ENCODE measurements at places on chromosomes 16 and 17. TPM values are rescaled to one million over a fixed set of nuclear protein-coding genes. Genes with fewer than 3 reads are reported as not detected.

FBXO39 gene
- total RNA-seq = not detected

ENPP7 gene
- total RNA-seq = not detected

DNAH2 gene
- not detected for total RNA-seq

FBXL19 gene
- 7.9 TPM for total RNA-seq

NPIPB9 gene
- not detected for total RNA-seq

CCL17 gene
- total RNA-seq = not detected

CTRB1 gene
- not detected for total RNA-seq

CLEC10A gene
- total RNA-seq = 1.3 TPM

CD300H gene
- not detected for total RNA-seq

TNFSF13 gene
- total RNA-seq = 2.8 TPM

CA10 gene
- total RNA-seq = not detected

MILR1 gene
- total RNA-seq = 2.2 TPM

ANKRD40CL gene
- total RNA-seq = not detected

DYNLRB2 gene
- not detected for total RNA-seq

DNA sequence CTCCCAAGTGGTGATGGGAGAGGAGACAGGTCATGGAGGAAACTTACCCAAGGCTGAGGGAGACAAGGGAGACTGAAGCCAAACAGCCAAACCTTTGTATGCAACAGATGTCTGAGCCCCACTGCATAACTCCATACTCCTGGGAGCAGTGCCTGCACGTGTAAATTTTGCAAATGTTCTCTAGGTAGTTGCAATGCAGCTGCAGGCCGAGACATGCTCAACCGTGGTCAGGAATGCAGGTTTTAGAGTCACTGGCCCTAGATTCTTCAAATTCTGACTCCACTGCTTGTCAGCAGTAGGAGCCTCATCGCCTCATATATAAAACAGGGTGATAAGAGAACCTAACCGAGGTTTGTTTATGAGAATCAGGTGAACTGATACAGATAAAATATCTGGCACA, 11.5 kb downstream of the DYNLRB2 start:
- no peak for DNase-seq

GRCh38 chr17:5511401-5512225, 25.2 kb downstream of the MIS12 start:
- no peak for DNase-seq

GRCh38 chr16:8730335-8730915, 56.0 kb downstream of the ABAT start:
- DNase-seq = no peak

GRCh38 chr16:26087091-26087490, 395.3 kb downstream of the HS3ST4 start:
- DNase-seq = no peak

GRCh38 chr17:17605729-17606088, 14.2 kb upstream of the PEMT start:
- no peak for DNase-seq

GRCh38 chr16:47477679-47478078, 16.5 kb downstream of the PHKB start:
- DNase-seq = no peak

DNA sequence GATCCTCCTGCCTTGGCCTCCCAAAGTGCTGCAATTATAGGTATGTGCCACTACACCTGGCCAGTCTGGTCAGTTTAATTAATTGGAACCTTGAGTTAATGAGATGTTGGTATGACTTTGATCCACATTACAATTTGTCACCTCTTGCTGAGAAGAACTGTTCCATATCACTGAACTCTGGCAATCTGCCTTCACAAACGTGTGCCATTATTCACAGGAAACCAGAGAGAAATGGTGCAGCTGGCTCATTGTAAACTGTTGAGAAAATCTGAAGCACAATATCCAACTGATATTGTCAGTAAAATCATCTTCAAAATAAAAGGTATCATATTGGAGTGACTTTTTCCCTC, 39.3 kb upstream of the YPEL2 start:
- no peak for DNase-seq

DNA sequence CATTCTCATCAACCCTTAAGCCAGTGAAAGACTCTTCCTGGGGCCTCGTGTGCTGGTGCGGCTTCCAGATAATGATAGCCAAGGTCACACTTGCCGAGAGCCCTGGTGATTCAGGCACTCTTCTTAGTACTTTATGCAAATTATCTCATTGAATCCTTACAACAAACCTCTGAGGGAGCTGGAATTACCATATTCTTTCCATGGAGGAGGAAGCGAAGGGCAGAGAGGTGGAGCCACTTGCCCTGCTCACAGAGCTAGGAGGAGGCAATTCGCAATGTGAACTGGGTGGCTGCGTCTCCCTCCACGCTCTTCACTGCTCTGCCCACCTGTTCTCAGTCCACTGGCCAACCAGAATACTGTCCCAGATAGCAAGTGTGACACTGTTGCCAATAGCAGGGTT, 409.7 kb downstream of the SNX29 start:
- no peak for DNase-seq

GRCh38 chr16:61435346-61435745, 600.9 kb downstream of the CDH8 start:
- no peak for DNase-seq

GRCh38 chr16:52721331-52721730, 174.4 kb upstream of the TOX3 start:
- no peak for DNase-seq

DNA sequence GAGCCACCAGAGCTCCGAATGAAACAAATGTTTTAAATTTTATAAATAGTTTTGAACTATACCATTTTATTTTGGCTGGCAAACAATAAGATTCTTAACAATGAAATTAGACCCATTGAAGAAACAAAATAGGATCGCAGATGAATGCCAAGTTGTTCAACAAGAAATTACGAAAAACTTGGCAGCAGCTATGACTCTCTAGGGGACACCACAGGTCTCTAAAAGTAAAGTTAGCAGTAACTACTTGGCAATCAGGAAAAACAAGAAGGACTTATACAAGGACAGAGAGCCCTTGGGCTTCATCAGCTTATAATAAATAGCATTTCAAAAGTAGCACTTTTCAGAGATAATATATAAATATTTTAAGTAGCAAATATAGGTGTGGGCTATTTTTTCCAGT, 603.8 kb upstream of the PSMD7 start:
- DNase-seq = no peak

DNA sequence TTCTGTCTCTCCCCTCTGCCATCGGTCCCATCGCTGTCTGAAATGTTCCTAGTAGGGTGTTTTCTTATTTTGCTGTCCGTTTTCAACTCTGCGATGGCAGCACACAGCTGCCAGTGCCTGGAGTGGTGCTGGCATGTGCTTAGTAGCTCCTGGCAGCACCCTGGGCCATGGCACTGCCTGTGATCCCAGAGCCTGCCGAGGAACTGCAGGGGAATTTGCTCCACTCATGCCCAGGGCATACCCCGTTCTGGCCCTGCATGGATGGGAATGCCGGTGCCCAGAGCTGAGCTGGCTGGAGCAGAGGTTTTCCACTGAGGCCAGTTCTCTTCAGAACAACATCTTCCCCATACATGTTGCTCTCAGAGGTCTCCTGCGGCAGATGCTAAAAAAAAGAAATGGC, 43.1 kb downstream of the GPT2 start:
- peak; percentile 40 for DNase-seq

GRCh38 chr16:79600638-79601091, at the start of gene MAF:
TSS of gene MAF (minus strand) at chr16:79600737. CDS start at chr16:79599902, 835 bp downstream.
- DNase-seq = peak; percentile 95

GRCh38 chr16:58393138-58393504, 850 bp downstream of the GINS3 start:
- DNase-seq = no peak

DNA sequence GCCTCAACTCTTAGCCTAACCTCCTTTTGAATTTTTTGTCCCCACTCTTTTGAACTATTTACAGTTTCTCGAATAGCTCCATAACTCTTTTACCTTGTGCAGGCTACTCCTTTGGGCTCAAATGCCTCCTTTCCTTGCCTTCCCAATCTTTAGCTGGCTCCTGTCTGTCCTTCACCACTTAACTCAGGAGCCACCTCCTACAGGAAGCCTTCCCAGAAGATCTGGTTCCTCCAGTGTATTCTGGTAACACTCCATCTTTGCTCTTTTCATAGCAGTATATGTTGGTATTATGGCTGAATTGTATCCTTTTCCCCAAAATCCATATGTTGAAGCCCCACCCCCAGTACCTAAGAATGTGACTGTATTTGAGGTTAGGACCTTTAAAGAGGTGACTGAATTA, 9.0 kb upstream of the GRB2 start:
- DNase-seq = no peak

GRCh38 chr16:25912321-25912720, 220.6 kb downstream of the HS3ST4 start:
- DNase-seq = no peak

DNA sequence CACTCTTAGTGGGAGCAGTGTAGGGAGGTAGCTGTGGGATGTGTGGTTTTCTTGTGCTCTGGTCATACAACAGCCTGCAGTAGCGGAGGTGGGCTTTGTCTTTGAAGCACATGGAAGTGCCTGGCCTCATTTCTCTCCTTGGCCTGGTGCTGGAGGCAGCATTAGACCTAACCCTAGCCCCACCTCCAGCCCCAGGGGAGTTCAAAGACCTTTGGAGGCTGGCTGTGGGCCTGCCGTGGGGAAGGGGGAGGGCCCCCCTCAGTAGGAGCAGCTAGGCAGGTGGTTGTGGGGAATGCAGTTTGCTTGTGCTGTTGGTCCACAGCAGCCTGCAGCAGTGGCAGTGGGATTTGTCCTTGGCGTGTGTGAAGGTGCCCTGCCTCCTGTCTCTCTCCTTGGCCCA, 91.7 kb downstream of the BCAS3 start:
- DNase-seq = no peak

DNA sequence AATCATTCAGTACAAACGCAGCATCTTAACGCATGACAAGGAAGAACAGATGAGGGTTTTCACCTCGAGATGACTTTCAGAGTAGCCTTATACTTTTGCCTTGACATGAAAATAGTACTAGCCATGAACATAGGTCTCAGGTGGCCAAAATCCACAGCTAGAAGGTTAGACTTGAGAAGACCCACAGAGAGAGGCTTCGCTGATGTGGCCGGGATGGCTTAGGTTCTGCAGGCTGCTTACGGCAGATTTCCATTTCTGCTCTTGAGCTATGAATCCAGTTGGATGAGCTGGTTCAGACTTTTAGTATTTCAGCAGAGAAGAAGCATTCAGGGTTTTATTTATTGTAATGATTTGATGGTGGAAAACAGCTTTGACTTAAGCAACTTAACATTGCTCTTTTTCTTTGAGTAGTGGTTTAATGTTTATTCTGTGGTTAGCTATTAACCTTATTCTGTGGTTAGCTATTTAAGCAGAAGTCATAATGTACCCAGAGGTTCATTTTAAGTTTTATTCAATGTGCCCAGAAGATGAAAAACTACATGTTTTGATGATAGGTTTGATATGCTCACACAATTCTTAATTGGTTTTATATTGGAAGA, 7.6 kb downstream of the KRT24 start:
- DNase-seq = no peak

DNA sequence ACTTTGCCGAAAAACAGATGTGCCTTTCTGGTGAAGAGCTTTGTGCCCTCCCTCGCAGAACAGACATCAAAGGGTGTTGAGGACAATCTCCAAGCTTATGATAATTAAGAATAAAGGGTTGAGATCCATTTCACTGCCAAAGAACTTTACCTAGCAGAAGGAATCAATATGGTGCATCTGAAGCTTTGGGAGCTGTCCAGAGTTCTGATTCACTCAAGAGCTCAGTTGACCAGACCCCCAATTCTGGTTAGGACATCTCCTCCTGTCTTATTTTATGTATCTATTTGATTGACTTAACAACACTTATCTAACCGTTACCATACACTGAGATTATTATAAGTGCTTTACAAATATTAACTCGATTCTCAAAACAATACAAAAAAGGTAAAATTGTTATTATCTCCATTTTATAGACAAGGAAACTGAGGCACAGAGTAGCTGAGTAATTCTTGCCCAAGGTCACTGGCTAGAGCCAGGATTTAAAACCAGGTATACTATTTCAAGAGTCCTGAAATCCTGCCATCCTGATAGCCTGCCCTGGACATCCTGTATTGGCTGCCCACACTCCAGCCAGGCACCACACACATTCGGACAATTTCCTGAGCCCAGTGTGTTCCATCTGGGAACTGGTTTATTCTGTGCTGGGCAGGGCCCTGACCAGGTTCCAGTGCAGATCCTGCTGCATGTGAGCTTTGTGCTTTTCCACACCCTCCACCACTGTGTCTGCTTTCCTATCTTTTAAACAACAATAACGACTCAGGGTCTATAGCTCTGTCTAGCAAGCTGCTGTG, 29.8 kb downstream of the PITPNM3 start:
- DNase-seq = no peak

- no peak for DNase-seq
These were observed 203.1 kb downstream of the MSI2 start for GRCh38 chr17:57459286-57459915.

DNA sequence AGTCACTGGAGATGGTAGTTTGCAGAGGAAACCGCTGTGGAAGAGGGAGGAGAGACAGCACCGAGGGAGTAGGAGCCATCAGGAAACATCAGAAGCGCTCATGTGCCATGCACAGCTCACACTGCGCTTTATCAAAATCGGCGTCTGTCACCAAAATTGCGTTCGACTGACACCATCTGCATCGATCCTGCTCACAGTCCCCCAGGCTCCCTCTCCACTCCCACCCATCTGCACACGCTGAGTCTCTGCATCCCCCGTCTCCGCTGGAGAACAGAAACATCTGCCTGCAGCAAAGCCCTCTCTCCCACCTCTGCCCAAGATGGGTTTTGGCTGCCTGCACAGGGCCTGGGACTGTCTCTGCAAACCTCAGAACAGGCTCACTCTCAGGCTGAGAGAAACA, 187.5 kb upstream of the RPL38 start:
- DNase-seq = no peak

GRCh38 chr17:81538651-81539570, 10.7 kb downstream of the FSCN2 start:
- no peak for DNase-seq

- no peak for DNase-seq
These were observed 7.8 kb downstream of the CRHR1 start for GRCh38 chr17:45791935-45792334.

DNA sequence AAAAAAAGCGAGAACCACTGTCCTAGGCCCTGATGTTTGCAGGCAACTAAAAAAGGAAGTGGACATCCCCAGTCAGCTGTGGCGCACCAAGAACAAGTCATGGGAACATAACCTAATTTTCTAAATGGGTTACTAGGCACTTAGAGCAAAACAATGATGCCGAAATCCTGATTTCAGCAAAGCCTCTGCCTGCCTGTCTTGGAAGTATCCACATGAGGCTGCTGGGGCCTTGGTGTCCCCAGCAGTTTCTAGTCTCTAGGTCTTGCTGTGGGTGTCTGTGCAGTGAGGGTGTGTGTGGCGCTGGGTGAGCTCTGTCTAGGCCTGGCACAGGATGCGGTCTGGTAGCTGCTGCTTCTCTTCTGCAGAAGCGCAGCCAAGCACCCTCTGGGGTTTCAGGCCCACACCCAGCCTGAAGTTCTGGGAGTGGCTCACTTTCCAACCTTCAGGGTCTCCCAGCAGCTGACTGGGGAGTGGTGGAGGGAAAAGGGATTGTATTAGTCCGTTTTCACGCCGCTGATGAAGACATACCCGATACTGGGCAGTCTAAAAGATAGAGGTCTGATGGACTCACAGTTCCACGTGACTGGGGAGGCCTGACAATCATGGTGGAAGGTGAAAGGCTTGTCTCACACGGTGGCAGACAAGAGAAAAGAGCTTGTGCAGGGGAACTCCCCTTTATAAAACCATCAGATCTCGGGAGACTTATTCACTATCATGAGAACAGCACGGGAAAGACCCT, 21.1 kb downstream of the STH start:
- DNase-seq = no peak

Data from gastrocnemius medialis (tissue), 4 donors.